GM23248 (cell line): ENCODE measurements at places on chromosomes 5 and 9. TPM values are rescaled to one million over a fixed set of nuclear protein-coding genes. Genes with fewer than 3 reads are reported as not detected.

Gene GRIN1
- 0.76 TPM in 1 of 2 replicates, not detected in the other for total RNA-seq

Gene SLCO6A1
- total RNA-seq, result not detected in 2 replicates

Gene TMEM252
- not detected in 2 replicates for total RNA-seq

Gene RNF183
- not detected in 2 replicates for total RNA-seq

Gene PCDHB15
- total RNA-seq, result 2.7 and 2.8 TPM in 2 replicates

Gene KCNV2
- not detected in 2 replicates for total RNA-seq

Gene SPATA31C1
- total RNA-seq, result not detected in 2 replicates

Gene PPIC
- 116 and 128 TPM in 2 replicates for total RNA-seq

Gene ARHGEF37
- 0.76 and 0.97 TPM in 2 replicates for total RNA-seq

Gene WDR31
- 0.97 and 1.0 TPM in 2 replicates for total RNA-seq

Gene LCN1
- total RNA-seq, result not detected in 2 replicates

DNA sequence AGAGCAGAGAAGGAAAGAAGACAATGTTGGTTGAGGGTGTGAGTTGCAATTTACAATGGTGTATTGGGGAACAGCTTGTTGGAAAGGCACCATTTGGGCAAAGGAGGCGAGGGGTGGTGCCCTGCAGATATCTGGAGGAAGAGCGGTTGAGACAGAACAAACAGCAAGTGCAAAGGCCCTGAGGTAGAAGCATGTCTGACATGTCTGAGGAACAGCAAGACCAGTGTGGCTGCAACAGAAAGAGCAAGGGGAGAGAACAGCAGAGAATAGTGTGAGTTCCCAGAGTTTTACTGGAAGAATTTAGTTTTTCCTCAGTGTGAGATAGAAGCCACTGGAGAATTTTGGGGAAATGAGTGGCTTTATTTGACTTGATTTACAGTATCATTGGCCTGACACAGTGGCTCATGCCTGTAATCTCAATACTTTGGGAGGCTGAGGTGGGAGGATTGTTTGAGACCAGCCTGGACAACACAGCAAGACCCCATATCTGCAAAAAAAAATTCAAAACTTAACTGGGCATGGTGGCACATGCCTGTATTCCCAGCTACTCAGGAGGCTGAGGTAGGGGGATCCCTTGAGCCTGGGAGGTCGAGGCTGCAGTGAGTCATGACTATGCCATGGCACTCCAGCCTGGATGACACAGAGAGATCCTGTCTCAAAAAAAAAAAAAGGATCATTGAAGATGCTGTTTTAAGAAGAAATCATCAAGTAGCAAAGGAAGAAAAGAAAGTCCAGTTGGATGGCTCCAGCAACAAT, 13.6 kb downstream of the CMBL start:
- DNase-seq, result peak; percentile 40

- no peak for DNase-seq
Observed at GRCh38 chr5:163190784-163191183, 246.6 kb upstream of the CCNG1 start.

DNA sequence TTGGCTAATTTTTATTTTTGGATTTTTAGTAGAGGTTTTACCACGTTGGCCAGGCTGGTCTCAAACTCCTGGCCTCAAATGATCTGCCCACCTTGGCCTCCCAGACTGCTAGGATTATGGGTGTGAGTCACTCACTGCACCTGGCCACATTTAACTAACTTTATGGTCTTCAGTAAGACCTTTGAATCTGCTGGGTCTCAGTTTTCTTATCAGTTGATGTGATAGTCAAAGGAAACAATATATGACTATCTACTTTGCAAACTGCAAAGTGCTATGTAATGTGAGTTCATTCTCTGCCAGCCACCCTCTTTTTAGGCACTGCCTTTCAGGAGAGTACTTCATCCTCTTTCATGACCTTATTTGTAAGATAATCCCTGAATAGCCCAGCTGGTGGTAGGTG, 474.7 kb downstream of the PDE4D start:
- DNase-seq, result no peak

GRCh38 chr5:109315245-109315644, 94.5 kb downstream of the PJA2 start:
- DNase-seq, result peak; percentile 30

DNA sequence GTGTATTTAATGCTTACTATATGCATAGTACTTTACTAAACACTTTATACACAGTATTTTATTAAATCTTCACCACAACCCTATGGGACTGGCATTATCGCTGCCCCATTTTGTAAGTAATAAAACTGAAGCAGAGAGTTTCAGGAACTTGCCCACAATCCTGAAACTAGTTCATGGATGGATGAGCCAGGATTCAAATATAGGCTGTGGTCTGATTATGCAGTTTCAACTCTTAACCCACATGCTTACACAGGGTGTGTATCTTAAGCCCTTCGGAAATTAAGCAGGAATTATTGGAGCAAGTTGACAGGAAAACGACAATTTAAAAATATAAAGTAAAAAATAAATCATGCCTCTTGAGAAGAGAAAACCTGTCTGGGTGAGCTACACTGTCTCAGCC, 109.0 kb downstream of the ATP10B start:
- no peak for DNase-seq

DNA sequence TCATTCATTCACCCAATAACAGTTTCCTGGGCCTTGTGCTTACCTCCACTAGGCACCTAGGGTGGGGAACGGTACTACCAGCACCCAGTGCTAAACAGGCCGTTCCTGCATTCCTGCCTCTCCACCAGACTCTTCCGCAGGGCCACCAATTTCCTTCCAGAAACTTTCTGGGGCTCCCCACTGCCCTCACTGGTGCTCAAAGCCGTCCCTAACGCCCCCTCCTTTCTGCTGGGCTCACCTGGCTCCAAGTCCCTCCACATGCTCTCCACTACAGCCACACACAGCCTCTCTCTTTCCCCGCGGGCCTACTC, 1.4 kb downstream of the PHF19 start:
- no peak for DNase-seq

DNA sequence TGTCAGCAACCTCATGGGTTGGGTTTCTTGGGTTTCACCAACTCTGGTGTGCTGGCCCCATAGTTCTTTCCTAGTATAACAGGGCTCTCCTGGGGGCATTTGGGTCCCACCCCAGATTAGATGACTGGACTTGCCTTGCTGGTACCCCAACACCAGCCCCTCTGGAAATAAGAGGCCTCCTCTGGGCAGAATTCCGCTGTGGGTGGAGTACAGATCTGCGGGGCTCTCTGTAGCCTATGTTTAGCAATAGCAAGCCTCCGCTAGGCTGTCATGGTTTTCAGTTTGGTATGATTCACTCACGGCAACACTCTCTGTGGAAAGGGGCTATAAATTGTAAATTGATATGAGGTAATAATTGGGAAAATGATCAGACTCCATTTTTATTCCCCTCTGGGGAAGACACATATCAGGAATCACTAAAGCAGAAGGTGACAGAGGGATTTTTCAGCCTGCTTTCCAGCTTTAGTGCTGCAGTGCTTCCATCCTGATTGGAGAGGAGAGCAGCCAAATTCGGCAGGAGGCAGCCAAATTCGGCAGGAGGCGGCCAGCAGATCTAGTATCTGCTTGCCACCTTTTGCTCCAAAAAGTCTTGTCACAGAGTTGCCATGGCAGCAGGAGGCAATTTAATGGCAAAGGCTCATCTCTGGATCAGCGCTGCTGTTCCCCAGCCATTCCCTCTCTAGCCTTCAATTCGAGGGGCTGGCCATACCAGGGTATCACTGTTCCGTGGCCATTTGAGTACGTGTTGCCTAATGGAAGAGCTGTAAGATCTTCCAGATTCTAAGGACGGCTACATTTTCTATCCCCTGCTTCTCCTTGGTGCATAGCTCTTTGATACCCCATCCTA, 84.6 kb downstream of the SLC44A1 start:
- peak; percentile 71 for DNase-seq

GRCh38 chr9:70113403-70114022, 69.9 kb downstream of the MAMDC2 start:
- DNase-seq, result peak; percentile 80

GRCh38 chr9:105708405-105708804, 14.1 kb downstream of the TMEM38B start:
- DNase-seq, result no peak

- DNase-seq, result no peak
Observed at GRCh38 chr5:166865206-166865605, 1426.2 kb upstream of the WWC1 start.

DNA sequence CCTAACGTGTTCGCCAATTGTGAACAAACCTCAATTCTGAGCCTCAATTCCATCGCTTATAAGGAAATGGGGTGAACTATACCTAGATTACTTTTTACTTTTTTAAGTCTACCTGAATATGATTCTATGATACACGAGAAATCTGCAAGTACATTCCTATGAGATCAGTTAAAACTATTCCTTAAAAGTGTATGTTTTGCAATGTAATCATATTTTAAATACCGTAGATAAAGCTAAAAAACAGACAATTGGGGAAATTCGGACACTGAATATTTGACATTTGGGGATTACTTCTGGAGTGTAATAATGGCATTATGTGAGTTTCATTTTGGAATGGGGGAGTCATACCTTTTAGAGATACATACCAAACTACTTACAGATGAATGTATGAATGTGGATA, 62.3 kb downstream of the STRBP start:
- DNase-seq, result no peak

DNA sequence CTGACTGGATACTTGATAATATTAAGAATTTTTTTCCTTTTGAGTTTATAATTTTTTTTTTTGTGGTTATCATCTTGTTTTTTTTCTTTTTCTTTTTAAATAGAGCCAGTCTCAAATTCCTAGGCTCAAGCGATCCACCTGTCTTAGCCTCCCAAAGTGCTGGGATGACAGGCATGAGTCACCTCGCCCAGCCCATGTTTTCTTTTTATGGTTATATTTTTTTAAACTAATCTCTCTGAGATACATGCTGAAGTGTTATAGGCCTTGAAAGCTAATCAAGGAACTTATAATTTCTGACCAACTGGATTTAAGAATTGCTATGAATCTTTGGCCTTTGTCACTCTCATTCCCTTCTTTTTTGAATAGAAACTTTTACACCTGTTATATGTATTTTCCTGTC, 6.8 kb upstream of the AMACR start:
- no peak for DNase-seq

DNA sequence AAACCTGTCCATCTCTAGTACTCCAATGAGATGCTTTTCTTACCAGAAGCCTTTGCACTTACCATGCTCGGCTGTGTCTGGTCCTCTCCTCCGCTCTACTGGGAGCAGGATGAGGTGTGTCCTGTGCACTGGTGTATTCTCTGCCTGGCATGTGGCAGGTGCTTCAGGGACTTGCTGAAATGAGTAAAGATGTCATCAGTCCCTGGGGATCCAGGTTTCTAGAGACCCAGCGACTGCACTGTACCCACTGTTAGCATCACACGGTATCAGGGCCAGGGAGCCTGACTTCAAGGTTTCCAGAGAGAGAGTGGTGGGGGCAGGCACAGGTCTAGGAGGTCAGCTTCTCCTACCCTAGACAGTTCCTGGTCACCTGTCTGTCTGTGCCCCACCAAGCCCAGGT, 10.5 kb downstream of the PTTG1 start:
- DNase-seq, result no peak

DNA sequence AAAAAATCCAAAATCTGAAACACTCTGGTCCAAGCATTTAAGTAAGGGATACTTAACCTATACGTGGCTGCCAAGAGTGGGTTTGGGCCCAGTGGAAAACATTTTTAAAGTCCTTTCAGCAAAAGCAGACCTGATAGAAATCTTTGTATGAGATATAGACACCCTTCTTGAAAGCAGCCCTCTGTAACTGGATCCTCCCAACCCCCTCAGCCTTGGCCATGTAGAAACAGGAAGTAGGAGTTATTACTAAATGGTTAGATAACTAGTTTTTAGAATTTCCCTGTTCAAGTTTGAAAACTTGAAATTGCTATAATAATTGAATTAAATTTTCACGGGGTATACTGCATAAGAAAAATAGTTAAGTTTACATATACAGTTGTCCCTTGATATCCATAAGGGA, 111.3 kb upstream of the PCA3 start:
- DNase-seq, result no peak

DNA sequence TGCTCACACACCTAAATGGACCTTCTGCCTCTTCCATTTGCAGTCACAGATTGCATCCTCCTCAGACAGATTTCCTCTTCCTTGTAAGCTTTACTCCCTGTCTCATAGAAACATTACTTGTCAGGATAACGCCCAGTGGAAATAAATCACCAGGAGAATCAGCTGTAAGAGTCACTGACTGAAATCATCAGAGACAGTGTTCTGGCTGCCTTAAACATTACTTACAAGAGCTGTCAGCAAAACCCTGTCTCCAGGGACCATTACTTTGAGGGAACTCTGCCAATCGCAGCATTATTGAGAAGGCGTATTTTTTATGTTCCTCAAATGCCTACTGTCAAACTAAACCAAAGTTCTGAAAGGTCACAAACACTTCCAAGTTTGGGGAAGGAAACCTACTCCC, 5.9 kb downstream of the DPYSL3 start:
- peak; percentile 77 for DNase-seq

- peak; percentile 30 for DNase-seq
Observed at GRCh38 chr5:1883120-1883924, 597 bp upstream of the IRX4 start.
